ENCODE measurements at places on chromosomes 13 and 19. TPM values are rescaled to one million over a fixed set of nuclear protein-coding genes. Genes with fewer than 3 reads are reported as not detected.

The CEACAM8 gene
- not detected for total RNA-seq

The SMIM44 gene
- total RNA-seq = not detected

The ZNF737 gene
- 14.1 TPM for total RNA-seq

DNA sequence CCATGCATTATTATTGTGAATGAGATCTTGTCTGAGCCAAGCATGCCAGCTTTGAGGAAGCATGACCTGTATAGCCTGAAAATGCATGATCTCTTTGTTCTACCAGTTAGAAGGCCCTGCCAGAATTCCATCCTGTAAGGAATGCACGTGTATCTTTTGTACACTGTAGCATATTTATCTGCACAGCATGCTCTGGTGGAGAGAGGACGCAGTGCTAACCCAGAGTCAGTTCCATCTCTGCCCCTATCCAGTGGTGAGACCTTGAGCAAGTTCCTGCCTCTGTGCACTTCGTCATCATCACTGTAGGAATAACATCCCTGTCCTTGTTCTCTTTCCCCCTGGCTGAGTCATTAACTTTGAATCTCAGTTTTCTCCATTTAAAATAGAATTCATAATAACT lies 233.8 kb downstream of the SLC7A1 start:
- DNase-seq = no peak
